ENCODE measurements at places on chromosomes 5 and 9. TPM values are rescaled to one million over a fixed set of nuclear protein-coding genes. Genes with fewer than 3 reads are reported as not detected.
A peak's percentile ranks its signal among the peaks of the same experiment; 100 is the strongest.

GRCh38 chr5:136011414-136012001 is 17.3 kb upstream of the TGFBI start:
- no peaks in the 10 kb centered on the region for H3K36me3 ChIP-seq
- peaks cover 34% of the 10 kb centered on the region for H3K27me3 ChIP-seq
- H3K4me3 ChIP-seq, result no peak overlapping the region
- H3K4me1 ChIP-seq, result peaks cover 52% of the 10 kb centered on the region

- peaks cover 5% of the 10 kb centered on the region for H3K4me1 ChIP-seq
- no peak overlapping the region for H3K27ac ChIP-seq
- peaks cover 3% of the 10 kb centered on the region for H3K27me3 ChIP-seq
- H3K4me3 ChIP-seq, result no peak overlapping the region
- DNase-seq, result no peak
Observed at GRCh38 chr9:108125625-108126024, 636.1 kb upstream of the KLF4 start.

The MUSK gene
- not detected for total RNA-seq

DNA sequence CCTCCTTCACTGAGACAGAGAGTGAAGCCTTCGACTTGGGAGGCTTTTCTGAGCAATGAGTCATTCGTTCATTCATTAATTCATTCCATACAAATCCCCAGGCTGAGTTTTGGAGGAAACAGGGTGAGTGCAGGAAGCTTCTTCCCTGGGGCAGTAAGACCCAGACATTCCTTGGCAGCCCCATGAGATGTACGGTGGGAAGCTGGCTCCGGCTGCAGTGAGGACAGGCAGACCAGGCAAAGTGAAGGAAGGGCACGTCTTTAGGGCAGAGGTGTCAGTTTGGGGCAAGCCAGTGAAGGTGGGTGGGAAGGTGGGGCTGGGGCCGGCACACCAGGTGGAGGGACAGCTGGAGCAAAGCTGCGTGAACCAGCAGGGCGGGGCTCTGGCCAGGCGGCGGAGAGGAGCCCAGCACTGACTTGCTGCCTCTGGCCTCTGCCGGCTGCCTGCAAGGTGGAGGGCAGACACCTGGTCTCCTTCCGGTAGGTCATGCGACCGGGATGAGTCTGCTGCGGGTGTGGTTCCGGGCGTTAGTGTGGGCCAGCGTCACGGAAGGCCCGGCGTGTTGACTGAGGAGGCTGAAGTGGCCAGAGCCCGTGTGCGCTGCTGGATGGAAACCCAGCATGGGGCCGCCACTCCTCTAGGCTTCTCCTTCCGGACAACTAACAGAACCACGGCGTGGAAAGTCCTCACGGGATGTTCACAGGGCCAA is 16.6 kb downstream of the OLFM1 start:
- peaks cover 50% of the 10 kb centered on the region for H3K27me3 ChIP-seq
- peaks cover 6% of the 10 kb centered on the region for H3K4me1 ChIP-seq
- no peaks in the 10 kb centered on the region for H3K36me3 ChIP-seq

- H3K4me3 ChIP-seq, result no peak overlapping the region
- no peak for DNase-seq
- peaks cover 8% of the 10 kb centered on the region for H3K27me3 ChIP-seq
Observed at GRCh38 chr5:8861764-8862163, 684.1 kb downstream of the SEMA5A start.

GRCh38 chr5:531749-532315 is 7.6 kb upstream of the SLC9A3 start:
- no peaks in the 10 kb centered on the region for H3K36me3 ChIP-seq
- H3K4me1 ChIP-seq, result peaks cover 17% of the 10 kb centered on the region
- peaks cover 55% of the 10 kb centered on the region for H3K27me3 ChIP-seq
- H3K4me3 ChIP-seq, result no peak overlapping the region

The PTPN3 gene
- 8.1 TPM for total RNA-seq

GRCh38 chr5:179118338-179118737 is 58.2 kb downstream of the ZNF354C start:
- no peak overlapping the region for H3K4me3 ChIP-seq
- no peaks in the 10 kb centered on the region for H3K36me3 ChIP-seq
- H3K4me1 ChIP-seq, result no peaks in the 10 kb centered on the region
- no peak overlapping the region for H3K27ac ChIP-seq
- no peak for DNase-seq

- H3K4me1 ChIP-seq, result no peaks in the 10 kb centered on the region
- H3K27me3 ChIP-seq, result no peaks in the 10 kb centered on the region
- H3K36me3 ChIP-seq, result no peaks in the 10 kb centered on the region
- H3K4me3 ChIP-seq, result no peak overlapping the region
- H3K27ac ChIP-seq, result no peak overlapping the region
Observed at GRCh38 chr9:70933321-70933720, 188.1 kb downstream of the TRPM3 start.

- no peak overlapping the region for H3K4me3 ChIP-seq
- DNase-seq, result no peak
- no peaks in the 10 kb centered on the region for H3K36me3 ChIP-seq
Observed at GRCh38 chr5:143041972-143042770, 272.0 kb downstream of the ARHGAP26 start.

DNA sequence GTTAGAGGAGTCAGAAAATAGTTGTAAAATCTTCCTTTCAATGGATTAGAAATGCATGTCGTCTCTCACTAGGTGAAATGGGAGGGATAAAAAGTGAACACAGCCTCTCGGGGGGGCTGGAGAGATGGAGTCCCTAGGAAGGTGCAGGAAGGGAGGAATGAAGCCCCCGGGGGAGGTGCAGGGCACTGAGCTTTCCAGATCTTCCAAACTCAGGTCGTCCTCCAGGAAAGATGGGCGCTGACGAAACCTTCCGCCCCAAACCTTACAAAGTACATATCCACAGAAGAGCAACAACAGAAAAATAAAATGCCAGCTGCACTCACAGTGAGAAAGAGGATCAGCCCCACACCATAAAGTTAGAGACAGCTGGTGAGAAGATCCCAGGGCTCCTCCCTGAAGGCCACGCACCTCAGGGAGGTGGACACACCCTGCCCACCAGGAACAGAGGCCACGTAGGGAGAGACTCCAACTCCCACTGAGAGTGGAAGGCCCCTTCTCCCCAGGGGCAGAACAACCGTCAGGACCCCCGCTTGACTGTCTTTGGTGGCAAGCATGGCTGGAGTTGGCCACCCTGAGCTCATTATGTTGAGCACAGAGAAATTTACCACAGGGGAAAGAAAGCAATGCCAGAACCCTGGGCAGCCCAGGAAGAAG is 174.3 kb downstream of the AUH start:
- H3K27me3 ChIP-seq, result no peaks in the 10 kb centered on the region
- H3K4me3 ChIP-seq, result no peak overlapping the region
- H3K4me1 ChIP-seq, result peaks cover 16% of the 10 kb centered on the region
- DNase-seq, result no peak
- no peak overlapping the region for H3K27ac ChIP-seq

GRCh38 chr9:93270976-93271375 is 87.0 kb downstream of the WNK2 start:
- H3K4me3 ChIP-seq, result no peak overlapping the region
- H3K36me3 ChIP-seq, result peaks cover 23% of the 10 kb centered on the region
- no peaks in the 10 kb centered on the region for H3K27me3 ChIP-seq

The FBP2 gene
- total RNA-seq, result not detected

GRCh38 chr5:37786862-37787519 is 52.9 kb downstream of the GDNF start:
- H3K27ac ChIP-seq, result no peak overlapping the region
- H3K4me1 ChIP-seq, result no peaks in the 10 kb centered on the region
- H3K27me3 ChIP-seq, result no peaks in the 10 kb centered on the region
- no peak for DNase-seq
- H3K4me3 ChIP-seq, result no peak overlapping the region
- H3K36me3 ChIP-seq, result no peaks in the 10 kb centered on the region

GRCh38 chr5:61228229-61228628 is 66.0 kb upstream of the SMIM15 start:
- H3K36me3 ChIP-seq, result no peaks in the 10 kb centered on the region
- no peak for DNase-seq
- no peak overlapping the region for H3K4me3 ChIP-seq
- H3K27me3 ChIP-seq, result peaks cover 2% of the 10 kb centered on the region
- no peak overlapping the region for H3K27ac ChIP-seq

The ZNF300 gene
- 15.0 TPM for total RNA-seq

The ORM2 gene
- total RNA-seq, result not detected

GRCh38 chr9:99051406-99051805 is 53.5 kb upstream of the TGFBR1 start:
- H3K4me1 ChIP-seq, result peaks cover 2% of the 10 kb centered on the region
- no peaks in the 10 kb centered on the region for H3K36me3 ChIP-seq
- no peaks in the 10 kb centered on the region for H3K27me3 ChIP-seq
- no peak overlapping the region for H3K27ac ChIP-seq

The SPATA6L gene
- total RNA-seq, result 4.7 TPM

The C9 gene
- not detected for total RNA-seq

The ISL1 gene
- 39.4 TPM for total RNA-seq

- H3K27ac ChIP-seq, result no peak overlapping the region
- no peaks in the 10 kb centered on the region for H3K4me1 ChIP-seq
- peaks cover 6% of the 10 kb centered on the region for H3K27me3 ChIP-seq
- H3K36me3 ChIP-seq, result no peaks in the 10 kb centered on the region
Observed at GRCh38 chr5:131810510-131811249, 13.9 kb upstream of the FNIP1 start.

- no peak overlapping the region for H3K4me3 ChIP-seq
- H3K4me1 ChIP-seq, result peaks cover 4% of the 10 kb centered on the region
- no peaks in the 10 kb centered on the region for H3K27me3 ChIP-seq
- H3K27ac ChIP-seq, result no peak overlapping the region
- no peak for DNase-seq
Observed at GRCh38 chr5:62587737-62588136, 9.1 kb downstream of the LRRC70 start.

The HTR4 gene
- total RNA-seq, result 0.29 TPM

GRCh38 chr9:94014066-94014654 is 59.0 kb upstream of the BARX1 start:
- peaks cover 3% of the 10 kb centered on the region for H3K4me1 ChIP-seq
- H3K36me3 ChIP-seq, result no peaks in the 10 kb centered on the region
- no peak overlapping the region for H3K4me3 ChIP-seq
- DNase-seq, result no peak
- no peak overlapping the region for H3K27ac ChIP-seq

The PCDHGB4 gene
- 15.6 TPM for total RNA-seq

DNA sequence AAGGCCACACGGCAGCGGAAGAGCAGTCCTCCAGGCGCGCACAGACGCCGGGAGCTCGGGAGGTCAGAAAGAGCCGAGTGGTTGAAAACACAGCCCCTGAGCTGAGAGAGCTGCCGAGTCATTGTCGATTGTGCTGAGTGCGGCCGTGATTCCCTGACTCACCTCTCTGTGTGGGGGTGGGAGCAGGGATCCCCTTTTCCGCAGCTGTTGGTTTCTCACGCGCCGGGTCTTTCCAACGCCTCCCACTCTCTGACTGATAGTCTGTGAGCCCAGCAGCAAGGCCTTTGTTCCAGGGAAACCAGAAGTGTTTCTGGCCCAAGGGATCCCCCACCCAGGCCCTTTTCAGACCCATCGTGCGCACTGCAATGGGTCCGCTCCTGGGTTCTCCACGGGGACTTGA is 97.3 kb downstream of the MRPL36 start:
- no peak overlapping the region for H3K4me3 ChIP-seq
- H3K27me3 ChIP-seq, result peaks cover 8% of the 10 kb centered on the region
- no peak for DNase-seq
- no peak overlapping the region for H3K27ac ChIP-seq
- no peaks in the 10 kb centered on the region for H3K36me3 ChIP-seq

The ADAMTSL1 gene
- 6.0 TPM for total RNA-seq

- DNase-seq, result no peak
- H3K36me3 ChIP-seq, result no peaks in the 10 kb centered on the region
- H3K27ac ChIP-seq, result no peak overlapping the region
- no peak overlapping the region for H3K4me3 ChIP-seq
Observed at GRCh38 chr5:24177821-24178220, 467.0 kb downstream of the CDH10 start.

GRCh38 chr5:125372694-125373631 is 626.5 kb upstream of the ZNF608 start:
- no peak for DNase-seq
- peaks cover 3% of the 10 kb centered on the region for H3K27me3 ChIP-seq
- H3K4me1 ChIP-seq, result peaks cover 50% of the 10 kb centered on the region
- peak overlapping the region; percentile 8 for H3K27ac ChIP-seq
- H3K36me3 ChIP-seq, result no peaks in the 10 kb centered on the region
- H3K4me3 ChIP-seq, result no peak overlapping the region

The TLX3 gene
- 2.1 TPM for total RNA-seq

The TMEM174 gene
- total RNA-seq, result not detected

The TMEM252 gene
- total RNA-seq, result 0.67 TPM

DNA sequence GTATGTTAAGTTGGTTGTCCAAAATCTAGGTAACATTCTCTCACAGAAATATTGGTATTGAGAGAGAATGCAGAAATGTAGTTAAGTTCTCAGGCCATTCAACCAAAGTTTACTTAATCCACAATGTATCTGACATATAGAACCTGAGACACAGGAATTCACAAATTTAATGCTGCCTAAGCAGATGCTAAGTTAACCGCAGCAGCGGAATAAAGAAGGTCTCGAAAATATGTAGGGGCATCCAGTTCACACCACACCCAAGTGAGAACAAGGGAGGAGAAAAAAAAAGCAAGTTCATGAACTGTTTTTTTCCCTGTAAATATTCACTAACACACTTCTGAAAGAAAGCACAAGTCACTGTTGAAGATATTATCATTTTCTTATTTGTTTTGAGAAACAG is 194.0 kb downstream of the BNC2 start:
- no peak overlapping the region for H3K4me3 ChIP-seq
- H3K27ac ChIP-seq, result no peak overlapping the region
- no peaks in the 10 kb centered on the region for H3K27me3 ChIP-seq
- no peaks in the 10 kb centered on the region for H3K36me3 ChIP-seq
- peaks cover 58% of the 10 kb centered on the region for H3K4me1 ChIP-seq
- DNase-seq, result no peak

The SCGB3A2 gene
- total RNA-seq, result 1.4 TPM
